ENCODE measurements at places on chromosomes 2 and 18.

DNA sequence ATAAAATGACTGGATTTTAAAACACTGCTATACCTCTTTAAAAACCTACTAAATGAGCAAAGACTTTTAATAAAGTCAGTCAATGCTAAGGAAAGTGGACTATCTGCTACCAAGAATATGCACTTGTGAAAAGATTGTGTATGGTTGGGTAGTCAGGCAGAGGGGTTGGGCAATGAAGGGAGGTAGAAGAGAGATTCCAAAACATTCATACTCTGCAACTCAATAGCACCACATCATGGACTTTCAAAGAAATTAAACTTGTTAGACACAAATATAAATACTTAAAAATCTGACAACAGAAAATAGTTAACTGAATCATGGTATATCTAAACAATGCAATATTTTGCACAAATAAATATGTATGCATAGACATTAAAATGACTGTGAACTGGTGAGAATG is 139.9 kb upstream of the MAPRE2 start:
- DNase-seq: no peak

GRCh38 chr2:165573534-165574461 is 104.3 kb downstream of the CSRNP3 start:
- DNase-seq: peak; percentile 47

GRCh38 chr2:174491947-174492346 is 5.1 kb upstream of the GPR155 start:
- no peak for DNase-seq

GRCh38 chr2:204913854-204914464 is 368.7 kb downstream of the PARD3B start:
- no peak for DNase-seq

GRCh38 chr18:21057112-21057511 is 54.5 kb downstream of the ROCK1 start:
- DNase-seq: no peak

DNA sequence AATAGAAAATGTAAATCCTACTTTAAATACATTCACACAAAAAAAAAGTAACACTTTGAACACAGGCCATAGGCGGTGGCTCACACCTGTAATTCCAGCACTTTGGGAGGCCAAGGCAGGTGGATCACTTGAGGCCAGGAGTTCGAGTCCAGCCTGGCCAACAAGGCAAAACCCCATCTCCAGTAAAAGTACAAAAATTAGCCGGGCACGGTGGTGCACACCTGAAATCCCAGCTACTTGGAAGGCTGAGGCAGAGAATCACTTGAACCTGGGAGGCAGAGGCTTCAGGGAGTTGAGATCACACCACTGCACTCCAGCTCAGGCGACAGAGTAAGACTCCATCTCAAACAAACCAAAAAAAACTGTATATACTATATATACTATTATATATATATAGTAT is 303.6 kb downstream of the BCL11A start:
- DNase-seq: no peak

DNA sequence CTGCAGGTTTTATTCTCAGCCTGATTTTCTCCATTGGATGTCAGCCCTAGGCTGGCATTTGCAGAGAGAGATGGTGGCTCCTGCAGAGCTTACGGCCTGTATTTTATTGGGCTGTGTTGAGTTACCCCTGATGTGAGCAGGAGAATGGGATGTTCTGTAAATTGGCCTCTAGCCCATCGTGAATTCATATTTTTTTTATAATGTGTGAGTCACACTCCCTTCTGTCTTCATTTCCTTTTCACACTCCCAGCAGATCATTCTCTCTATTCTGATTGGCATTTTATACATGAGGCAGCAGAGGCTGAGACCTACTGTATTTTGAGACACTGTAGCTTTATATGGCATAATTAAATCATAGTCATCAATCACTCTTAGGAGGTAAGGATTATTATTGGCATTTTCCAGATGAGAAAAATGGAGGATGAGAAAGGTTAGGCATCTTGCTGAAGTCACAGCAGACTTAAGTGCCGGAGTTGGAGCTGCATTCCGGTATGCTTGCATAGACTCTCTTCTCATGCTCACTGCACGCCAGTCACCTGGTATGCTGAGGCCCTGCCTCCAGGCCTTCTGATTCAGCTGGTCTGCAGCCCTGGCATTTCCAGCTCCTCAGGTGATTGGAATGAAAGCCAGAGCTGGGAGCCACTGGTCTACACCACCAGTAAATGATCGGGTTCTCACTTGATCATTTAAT is 142.4 kb downstream of the NEDD4L start:
- DNase-seq: no peak
